Left kidney (tissue), 8 donors: ENCODE measurements at places on chromosomes 7 and 10. TPM values are rescaled to one million over a fixed set of nuclear protein-coding genes. Genes with fewer than 3 reads are reported as not detected.

TAS2R5 gene
- 8.2 TPM for polyA plus RNA-seq

OR2A14 gene
- not detected for polyA plus RNA-seq

PRSS37 gene
- polyA plus RNA-seq, result 0.73 TPM

TCAF2 gene
- polyA plus RNA-seq, result 3.3 TPM

LLCFC1 gene
- polyA plus RNA-seq, result 1.5 TPM

NUTM2A gene
- 3.6 TPM for polyA plus RNA-seq

CYP3A5 gene
- polyA plus RNA-seq, result 2.7 TPM

AMZ1 gene
- polyA plus RNA-seq, result 0.63 TPM

SFTPA1 gene
- polyA plus RNA-seq, result not detected
